ENCODE measurements at places on chromosomes 11 and 22. TPM values are rescaled to one million over a fixed set of nuclear protein-coding genes. Genes with fewer than 3 reads are reported as not detected.

FOLR3 gene
- not detected for total RNA-seq

RASGRP2 gene
- 0.58 TPM for total RNA-seq

SCN3B gene
- total RNA-seq = 0.18 TPM

ZNF214 gene
- total RNA-seq = 2.3 TPM

MFRP gene
- not detected for total RNA-seq

MEI1 gene
- 4.6 TPM for total RNA-seq

DEUP1 gene
- total RNA-seq = not detected

MRPL40 gene
- 48.4 TPM for total RNA-seq

KCNJ1 gene
- not detected for total RNA-seq

TRIM49D1 gene
- total RNA-seq = not detected

CABP4 gene
- not detected for total RNA-seq

NLRP10 gene
- 1.6 TPM for total RNA-seq

Measured in myometrial cell (primary cell).